ENCODE measurements at places on chromosomes 5 and 9.

DNA sequence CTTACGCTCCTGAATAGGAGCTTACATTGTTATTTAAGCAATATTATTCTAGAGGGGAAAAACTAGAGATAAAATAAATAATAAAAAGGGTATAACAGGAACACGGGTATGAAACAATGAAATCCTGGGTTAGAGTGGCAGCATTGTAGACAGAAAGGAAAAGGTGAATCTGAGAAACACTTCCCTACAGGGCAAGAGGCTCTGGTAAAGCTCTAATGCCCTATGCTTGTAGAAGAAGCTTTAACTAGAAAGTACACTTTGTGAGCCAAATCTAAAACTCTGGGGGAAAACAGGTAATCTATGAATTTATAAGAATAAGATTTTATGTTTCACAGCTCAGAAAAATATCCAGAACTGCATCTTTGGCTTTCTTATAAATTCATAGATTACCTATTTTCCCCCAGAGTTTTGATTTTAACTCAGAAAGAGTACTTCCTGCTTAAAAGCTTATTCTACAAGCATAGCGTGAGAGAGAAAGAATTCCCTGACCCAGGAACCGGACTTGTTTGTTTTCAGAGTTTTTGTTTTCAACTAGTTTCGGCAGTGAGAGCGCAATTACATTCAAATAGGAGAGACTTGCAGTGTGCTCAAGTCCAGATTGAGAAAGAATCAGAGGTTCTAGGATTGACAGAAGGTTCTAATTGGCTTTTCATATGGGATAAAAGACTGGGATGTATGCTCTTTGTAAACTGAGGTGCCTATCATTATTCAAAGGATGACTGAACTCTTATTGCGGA is 651.0 kb upstream of the RORB start:
- no peak for DNase-seq

DNA sequence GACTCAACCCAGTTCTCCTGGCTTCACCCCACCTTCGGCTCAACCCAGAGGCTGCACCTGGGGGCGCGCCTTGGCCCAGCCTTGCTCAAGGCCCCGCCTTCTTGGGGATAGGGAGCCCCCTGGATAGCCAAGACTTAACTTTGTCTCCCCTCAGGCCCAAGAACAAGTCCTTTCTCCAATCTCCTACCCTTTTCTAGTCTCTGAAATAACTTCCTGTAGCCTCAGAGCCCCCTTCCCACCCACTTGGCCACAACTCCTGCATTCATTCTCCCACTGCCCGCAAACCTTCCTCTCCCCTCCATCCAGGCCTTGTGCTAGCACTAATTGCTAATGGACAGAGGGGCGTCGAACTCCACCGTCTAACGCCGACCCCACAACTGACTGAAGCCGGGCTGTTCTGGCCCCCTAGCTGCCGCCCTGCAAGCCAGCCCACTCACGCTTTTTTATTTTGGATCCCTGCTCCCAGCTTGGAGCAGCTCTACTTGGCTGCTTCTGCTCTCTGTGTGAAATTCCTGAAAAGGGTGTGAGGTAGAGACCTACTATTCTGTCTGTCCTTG is 579 bp upstream of the ASTN2 start:
- no peak for DNase-seq

DNA sequence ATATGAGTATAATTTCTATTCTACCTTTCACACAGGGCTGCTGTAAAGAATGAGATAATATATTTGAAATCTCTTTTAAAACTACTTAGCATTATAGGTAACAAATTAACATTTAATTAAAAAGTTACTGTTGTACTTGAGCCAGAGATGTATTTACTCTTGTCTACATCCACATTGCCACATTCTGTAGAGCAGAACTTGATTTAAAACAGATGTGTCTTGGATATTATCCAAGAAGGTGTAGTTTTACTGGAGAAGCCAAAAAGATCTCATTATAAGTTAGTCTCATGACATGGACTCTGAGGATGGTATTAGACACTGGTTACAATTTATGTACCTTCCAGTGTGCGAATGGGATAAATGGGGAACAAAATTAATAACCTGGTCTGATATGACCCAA is 293.1 kb upstream of the CCNH start:
- no peak for DNase-seq

- no peak for DNase-seq
These were observed 6.2 kb downstream of the ZNF883 start for GRCh38 chr9:113005777-113006176.

DNA sequence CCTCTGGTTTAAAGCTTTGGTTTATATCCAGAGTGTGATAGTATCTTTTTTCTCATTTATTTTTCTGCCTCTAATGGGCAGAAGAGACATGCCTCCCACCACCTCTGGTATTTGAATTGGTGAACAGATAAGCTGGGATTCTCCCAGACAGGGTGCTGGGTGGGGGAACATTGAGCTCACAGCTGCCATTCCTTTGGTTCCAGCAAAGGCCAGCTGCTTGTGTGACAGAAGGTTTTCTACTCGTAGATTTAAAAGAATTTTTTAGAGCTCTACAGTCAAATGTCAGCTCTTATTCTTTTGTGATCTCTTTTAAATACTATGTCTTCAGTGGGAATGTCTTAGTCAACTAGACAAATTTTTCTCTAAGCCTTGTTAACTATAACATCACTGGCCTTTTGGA is 54.7 kb upstream of the ADAMTS16 start:
- no peak for DNase-seq

DNA sequence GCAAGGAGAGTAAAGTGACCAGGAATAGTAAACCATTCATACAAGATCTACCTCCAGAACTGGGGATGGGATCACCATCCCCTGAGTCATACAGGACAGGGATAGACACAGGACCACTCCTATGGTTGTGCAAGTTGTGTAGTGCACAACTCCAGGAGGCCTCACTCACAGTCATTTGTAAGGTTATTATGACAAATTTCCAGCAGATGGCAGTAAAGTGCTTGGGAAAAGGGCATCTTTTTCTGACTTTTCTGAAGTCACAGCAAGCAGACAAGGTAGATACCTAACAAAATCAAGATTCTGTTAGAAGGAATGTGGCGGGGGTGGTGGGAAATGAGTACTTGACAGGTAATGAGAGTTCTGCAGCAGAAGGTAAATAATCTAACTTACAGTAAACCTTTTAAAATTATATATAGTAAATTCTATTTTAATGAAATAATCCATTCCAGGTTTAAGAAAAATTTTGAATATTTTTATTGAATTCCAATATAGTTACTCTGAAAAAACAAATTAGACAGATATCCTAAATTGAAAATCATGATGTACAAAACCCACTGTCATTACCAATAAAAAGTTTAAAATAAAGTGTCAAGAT is 16.7 kb upstream of the KIF27 start:
- DNase-seq, result no peak

GRCh38 chr9:546797-547223 is 294.7 kb upstream of the DMRT1 start:
- DNase-seq, result no peak

DNA sequence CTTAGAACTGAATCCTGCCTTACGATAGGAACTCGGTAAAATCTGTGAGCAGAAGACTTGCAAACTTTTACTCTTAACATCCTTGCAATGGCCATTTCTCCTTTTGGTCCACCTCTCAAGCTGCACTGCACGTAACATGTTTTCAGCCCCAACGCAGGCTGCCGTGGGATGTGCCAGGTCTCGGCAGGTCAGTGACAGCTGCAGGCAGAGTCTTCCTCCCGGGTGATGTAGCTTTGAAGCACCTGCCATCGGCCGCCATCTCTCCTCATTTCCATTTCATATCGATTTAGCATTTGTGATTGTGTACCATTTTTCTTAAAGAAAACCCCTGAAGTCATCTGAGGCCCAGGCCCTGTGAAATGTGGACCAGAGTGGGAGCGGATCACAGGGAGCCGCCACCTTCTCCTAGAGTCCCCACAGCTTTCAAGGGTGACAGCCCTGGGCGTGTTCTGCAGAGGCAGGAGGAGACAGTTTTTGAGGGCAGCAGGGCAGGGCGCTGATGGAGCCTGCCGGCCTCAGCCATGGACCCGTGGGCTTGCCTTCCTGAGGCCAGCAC is 25.8 kb upstream of the LPCAT1 start:
- DNase-seq, result no peak

DNA sequence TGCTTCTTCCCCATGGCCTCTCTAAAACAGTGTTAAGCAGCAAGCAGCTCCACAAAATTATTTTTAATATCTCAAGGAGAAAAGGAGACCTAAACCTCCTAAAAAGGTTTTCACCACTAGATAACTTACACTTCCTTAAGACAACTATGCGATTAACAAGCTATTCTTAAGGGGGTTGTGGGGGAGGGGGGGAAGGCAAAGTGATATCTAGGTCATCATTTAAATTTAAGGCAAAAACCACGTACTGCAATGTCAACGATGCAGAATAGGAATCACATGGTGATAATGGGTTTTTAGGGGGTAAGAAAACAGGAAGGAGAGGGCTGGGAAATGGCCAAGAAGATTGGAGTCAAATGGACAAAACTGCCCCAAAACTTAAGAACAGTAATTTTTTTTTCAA is 32.6 kb downstream of the CSNK1A1 start:
- no peak for DNase-seq

GRCh38 chr9:13756943-13757342 is 477.5 kb upstream of the MPDZ start:
- DNase-seq, result no peak

DNA sequence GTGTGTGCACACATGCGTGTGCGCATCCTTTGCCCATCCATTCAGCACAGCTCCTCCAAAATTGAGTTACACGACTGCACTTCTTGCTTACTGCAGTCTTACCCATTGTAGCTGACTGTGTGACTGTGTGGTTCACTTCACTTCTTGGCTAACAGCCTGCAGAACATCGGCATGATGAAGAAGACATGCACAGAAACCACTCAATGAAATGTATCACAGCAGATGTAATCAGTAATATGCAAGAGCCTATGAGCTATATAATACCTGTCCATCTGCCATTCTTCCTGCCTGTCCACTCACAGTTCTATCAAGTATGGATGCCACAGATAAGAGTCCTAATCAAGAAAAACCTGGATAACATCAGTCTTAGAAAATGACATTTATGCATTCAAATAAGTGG is 83.9 kb downstream of the TRPM3 start:
- no peak for DNase-seq

DNA sequence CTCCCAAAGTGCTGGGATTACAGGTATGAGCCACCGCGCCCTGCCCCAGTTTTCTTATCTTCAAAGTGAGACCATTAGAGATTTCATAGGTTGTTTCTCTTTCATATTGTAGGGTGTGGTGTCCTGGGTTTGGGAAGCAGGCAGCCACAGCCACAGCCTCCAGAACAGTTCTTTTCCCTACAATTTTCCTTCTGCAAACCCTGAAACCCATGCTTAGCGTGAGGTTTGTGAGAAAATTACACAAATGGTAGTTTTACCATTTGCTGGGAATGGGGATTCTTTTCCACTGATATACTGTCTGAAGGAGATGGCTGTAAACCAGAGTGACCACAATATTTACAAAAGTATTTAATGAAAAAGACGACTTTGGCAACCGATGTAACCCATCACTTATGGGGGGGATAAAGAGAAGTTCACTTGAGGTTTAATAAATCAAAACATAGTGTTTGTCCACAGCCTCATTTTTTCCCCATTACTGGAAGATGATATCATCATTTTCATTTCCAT is 26.7 kb upstream of the ECM2 start:
- no peak for DNase-seq

DNA sequence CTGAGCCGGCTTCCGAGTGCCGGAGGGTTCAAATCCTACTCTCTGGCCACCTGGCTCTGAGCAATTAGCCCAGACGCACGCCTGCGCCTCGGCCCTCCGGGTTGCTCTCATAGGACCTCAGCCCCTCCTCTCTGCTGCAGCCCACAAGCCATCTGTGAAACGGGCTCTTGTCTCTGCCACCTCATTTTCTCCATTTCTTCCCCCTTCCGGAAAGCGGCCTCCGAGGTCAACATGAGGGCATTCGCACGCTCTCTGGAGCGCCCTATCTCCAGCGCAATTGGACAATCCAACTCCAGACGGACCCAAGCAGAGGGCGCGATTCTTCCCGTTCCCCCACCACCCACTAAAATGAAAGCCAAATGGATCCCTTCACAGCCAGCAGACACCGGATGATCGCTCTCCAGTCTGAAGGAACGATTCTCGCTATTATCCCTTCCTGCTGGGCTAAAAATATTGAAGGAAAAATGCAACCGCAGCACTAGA is 41.5 kb downstream of the VAV2 start:
- no peak for DNase-seq

DNA sequence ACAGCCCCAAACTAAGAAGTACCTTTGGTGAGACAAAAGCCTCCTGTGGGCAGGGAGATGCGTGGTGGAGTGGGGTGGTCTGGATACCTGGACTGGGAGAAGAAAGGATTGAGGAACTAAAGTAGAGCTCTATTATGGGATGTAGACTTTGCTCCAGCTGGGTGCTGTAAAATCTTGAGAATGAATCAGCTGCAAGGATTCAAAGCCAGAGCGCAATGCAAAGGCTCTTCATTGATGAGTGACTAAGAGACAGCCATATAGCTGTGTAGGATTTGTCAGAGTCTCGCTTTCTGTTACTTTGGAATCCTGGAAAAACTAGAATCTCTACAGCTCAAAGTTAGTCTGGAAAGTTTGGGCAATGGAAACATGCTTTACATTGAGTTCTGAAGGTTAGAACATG is 159.9 kb downstream of the TAF11L14 start:
- no peak for DNase-seq

DNA sequence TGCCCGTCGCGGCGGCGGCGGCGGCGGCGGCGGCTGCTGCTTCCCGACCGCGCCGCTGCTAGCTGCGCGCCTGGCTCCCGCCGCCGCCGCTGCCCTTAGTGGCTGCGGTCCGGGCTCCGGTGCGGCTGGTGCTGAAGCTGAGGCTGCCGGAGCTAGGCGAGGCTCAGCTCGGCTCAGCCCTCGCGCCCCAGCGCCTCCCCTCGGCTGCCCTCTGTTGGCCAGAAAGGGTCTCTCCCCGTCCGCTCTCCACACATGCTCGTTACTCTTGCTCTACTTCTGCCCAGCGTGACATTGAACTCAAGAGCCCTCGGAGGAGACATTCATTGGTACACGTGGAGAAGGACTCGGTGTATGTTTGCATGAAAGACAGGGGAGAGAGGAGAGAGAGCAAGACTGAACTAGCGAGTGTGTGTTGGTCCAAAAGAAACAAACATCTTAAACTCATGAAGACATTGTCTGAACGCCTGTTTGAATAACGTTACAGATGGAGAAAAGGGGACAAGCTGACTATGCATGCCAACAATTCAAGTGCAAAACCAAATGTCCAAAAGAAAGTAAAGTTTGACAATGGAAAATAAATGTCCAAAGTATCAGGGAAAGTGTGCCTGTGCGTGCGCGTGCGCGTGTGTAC is at the start of gene HCN1:
Gene HCN1, minus strand, starts transcription at position 175 of the 631 bp plus-strand sequence.
- no peak for DNase-seq

GRCh38 chr9:86485359-86485758 is 131.1 kb upstream of the TUT7 start:
- DNase-seq, result no peak

DNA sequence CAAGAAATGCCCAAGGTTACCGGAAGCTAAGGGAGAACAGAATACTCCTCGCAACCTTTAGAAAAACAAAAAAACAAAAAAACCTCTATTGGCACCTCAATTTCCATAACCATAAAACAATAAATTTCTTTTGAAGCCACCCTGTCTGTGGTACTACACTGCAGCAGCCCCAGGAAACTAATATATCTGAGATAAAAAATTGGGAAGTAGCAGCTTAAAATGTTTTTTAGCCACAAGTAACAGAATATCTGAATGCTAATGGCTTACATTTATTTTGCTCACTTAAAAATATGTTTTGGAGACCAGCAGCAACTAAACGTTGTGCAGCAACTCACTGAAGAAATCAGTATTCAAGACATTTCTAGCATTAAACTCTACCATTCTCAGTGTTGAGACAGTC is 969.6 kb downstream of the DNAH5 start:
- no peak for DNase-seq

Measured in stimulated activated CD8-positive, alpha-beta memory T cell treated with anti-CD3 and anti-CD28 coated beads, Interleukin-7, amount 100 ng/mL, for 1 hour (primary cell).